ENCODE measurements at places on chromosomes 4 and X.

DNA sequence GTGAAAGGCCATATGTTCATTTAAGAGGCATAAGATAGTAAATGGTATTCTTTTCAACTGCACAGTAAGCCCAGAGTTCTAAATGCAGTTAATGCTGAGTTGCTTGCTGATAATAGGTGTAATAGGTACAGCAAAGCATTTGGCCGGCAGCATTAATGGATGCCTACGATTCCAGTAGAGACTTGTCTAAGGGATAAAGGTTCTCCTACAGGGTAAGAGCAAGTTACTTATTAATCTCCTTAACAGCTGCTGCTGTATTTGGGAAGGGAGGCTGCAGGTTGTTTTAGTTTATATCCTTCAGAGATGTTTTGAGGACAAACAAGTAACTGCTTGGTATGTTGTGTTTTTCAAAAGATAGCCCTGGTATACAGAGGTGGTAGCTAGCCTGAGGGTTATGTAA is 16.8 kb downstream of the TSPAN7 start:
- DNase-seq, result no peak

- DNase-seq, result no peak
Measured at GRCh38 chrX:9942086-9942485, 25.1 kb upstream of the CLDN34 start.

- DNase-seq, result peak; percentile 17
Measured at GRCh38 chr4:44629280-44629866, 22.1 kb downstream of the YIPF7 start.

GRCh38 chr4:8221476-8221875 is 22.4 kb downstream of the SH3TC1 start:
- no peak for DNase-seq

GRCh38 chrX:9707306-9708033 is 58.2 kb downstream of the GPR143 start:
- no peak for DNase-seq

- no peak for DNase-seq
Measured at GRCh38 chrX:43592597-43592996, 63.5 kb upstream of the MAOA start.

GRCh38 chr4:89299153-89299791 is 8.3 kb downstream of the GPRIN3 start:
- DNase-seq, result no peak

- no peak for DNase-seq
Measured at GRCh38 chrX:154096140-154097002, 1.1 kb downstream of the MECP2 start.

DNA sequence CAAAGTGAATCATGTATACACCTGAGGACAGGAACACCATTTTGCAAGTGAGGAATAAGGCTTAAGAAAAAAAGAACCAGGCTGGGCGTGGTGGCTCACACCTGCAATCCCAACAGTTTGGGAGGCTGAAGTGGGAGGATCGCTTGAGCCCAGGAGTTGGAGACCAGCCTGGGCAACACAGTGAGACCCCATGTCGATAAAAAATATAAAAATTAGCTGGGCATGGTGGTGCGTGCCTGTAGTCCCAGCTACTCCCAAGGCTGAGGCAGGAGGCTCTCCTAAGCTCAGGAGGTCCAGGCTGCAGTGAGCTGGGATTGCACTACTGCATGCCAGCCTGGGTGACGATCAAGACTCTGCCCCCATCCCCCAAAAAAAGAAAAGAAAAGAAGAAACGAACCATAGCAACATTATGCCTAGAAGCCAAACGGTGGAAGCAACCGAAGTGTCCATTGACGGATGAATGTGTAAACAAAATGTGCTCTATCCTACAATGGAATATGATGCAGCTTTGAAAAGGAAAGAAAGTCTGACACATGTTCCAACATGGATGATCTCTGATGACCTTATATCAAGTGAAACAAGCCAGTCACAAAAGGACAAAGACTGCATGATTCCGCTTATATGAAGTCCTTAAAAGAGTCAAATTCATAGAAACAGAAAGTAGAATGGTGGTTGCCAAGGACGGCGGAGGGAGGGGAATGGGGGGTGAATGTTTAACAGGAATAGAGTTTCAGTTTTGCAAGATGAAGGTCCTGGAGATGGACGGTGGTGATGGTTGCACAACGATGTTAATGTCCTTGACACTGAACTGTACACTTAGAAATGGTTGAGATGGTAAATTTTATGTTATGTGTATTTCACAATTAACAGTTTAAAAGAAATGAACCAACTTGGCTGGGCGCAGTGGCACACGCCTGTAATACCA is 8.6 kb upstream of the KIAA0232 start:
- DNase-seq, result no peak

DNA sequence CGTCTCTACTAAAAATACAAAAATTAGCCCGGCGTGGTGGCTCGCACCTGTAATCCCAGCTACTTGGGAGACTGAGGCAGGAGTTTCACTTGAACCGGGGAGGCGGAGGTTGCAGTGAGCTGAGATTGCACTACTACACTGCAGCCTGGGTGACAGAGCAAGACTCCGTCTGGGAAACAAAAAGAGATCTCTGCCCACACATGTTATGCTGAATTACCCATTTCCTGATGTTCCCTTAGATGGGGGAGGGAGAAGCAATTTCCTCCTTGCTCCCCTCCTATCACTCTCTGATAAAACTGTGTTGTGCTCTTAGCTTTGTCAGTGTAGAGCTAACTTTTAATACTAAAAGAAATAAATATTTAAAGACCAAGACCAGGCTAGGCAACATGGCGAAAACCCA is 102.5 kb downstream of the LARP7 start:
- DNase-seq, result no peak

DNA sequence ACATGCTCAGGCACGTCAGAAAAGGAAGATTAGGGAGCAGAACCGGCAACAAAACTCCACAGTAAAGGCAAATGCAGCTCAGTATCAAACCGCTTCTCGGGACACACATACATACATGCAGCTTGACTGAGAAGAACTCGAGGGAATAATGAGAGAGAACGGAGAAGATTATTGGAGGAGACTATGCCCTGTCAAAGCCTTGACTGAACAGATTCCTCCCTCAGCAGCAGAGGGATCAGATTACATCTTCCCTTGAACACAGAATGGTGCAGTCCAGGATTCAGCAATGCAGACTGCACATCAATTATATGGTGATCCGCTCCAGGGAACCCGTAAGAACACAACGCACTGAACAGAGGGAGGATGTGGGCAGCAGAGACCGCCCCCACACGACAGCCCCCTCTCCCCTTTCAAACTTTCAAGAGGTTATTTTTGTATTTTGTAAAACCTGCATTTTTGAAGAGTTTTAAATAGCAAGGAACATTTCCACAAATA is 183.2 kb downstream of the FBXW7 start:
- DNase-seq, result peak; percentile 93

GRCh38 chr4:171221181-171221580 is 592.0 kb upstream of the GALNTL6 start:
- DNase-seq, result no peak

- peak; percentile 81 for DNase-seq
Measured at GRCh38 chr4:141220691-141221659, at the start of gene ZNF330. Gene ZNF330 (plus strand): TSS chr4:141220895. CDS start chr4:141222372, 1,477 bp downstream.

DNA sequence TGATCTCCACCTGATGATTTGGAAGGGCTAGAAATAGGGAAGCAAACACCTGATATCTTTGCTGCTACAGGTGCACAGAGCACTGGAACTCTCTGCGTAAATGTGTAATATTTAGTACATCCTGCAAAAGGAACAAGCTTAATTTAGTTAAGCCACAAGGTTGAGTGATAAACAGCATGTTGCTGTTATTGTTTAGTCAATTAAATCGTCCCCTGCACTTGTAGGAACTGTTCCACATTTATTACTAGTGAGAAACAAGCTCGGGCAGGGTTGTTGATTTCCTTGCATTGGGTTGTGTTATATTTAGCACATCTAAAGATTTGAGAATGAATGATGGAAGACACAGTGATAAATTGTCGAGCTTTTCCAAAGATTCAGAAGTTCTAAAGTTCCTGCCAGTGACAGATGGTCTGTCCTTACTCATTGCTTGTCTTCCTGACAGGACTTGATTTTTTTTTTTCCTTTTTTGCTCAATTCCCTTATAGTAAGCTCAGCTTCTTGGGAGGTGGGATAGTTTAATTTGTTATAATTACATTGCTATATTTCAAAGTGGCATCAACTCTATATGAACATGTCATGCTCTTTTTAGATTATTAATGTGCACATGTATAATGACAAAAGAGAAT is 627.0 kb upstream of the ATOH1 start:
- DNase-seq, result no peak

- DNase-seq, result no peak
Measured at GRCh38 chr4:132827522-132827921, 321.6 kb upstream of the PCDH10 start.

DNA sequence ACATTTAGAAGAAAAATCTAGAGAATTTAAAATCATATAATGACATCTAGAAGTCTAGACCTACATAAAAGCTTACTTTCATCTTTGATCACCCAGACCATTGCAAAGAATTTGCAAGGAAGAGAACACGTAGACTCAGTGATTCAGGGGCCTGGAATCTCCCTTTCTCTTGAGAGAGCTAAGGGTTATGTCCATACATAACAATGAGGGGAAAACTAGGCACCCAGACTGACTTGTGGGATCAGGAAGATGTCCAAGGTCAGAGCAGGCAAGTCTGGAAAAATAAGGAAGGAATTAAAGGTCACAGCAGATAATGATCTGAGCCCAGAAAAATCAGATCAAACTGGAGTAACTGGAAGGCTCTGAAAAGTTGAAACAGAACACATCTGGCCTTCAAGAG is 198.4 kb upstream of the SFRP2 start:
- peak; percentile 40 for DNase-seq

DNA sequence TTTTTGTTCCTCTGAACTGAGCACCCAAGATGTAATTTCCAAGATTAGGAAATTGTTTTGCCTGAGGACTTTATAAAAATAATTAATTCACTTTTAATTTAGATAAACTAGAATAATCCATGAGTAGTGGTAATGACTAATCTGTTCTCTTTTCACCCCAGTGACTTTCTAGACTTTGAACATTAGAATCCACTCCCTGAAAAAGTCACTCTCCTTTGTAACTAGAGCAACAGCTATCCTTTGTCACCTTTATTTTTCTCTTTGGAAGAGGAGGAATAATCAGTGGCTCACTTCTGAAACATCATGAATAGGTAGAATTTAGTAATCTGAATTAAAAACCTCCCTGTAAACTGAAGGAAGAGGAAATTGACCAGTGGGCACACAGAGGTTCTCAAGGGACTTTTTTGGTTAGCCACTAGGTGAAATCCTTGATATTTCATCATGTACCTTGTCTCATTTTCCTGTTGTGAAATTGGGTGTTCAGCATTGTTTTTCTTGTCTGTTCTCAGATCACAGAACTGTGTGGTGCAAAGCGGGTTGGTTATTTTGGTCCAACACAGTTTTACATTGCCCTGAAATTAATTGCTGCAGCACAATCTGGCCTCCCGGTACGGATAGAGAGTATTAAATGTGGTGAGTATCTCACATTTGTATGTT is 59.4 kb downstream of the REPS2 start:
- peak; percentile 2 for DNase-seq

- DNase-seq, result no peak
Measured at GRCh38 chr4:16588651-16589050, 309.8 kb downstream of the LDB2 start.

DNA sequence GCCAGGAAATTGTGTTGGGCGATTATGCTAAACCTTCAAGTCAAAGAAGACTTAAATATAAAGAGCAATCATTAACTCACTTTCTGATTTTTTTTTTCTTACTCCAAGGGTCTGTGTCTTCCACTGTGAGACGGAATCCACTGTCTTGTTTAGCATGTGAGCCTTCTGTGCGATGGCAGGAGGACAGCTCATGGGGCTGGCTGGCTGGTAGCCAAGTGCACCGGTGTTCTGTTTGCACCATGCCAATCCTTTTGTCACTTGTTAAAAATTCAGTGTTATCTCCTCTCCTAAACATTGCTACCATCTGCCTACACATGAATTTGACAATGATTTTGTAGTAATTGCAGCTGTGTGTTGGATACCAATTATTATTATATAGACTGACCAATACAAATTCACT is 1056.3 kb upstream of the IGFBP7 start:
- no peak for DNase-seq

GRCh38 chr4:41358647-41359421 is 102.1 kb downstream of the UCHL1 start:
- no peak for DNase-seq

DNA sequence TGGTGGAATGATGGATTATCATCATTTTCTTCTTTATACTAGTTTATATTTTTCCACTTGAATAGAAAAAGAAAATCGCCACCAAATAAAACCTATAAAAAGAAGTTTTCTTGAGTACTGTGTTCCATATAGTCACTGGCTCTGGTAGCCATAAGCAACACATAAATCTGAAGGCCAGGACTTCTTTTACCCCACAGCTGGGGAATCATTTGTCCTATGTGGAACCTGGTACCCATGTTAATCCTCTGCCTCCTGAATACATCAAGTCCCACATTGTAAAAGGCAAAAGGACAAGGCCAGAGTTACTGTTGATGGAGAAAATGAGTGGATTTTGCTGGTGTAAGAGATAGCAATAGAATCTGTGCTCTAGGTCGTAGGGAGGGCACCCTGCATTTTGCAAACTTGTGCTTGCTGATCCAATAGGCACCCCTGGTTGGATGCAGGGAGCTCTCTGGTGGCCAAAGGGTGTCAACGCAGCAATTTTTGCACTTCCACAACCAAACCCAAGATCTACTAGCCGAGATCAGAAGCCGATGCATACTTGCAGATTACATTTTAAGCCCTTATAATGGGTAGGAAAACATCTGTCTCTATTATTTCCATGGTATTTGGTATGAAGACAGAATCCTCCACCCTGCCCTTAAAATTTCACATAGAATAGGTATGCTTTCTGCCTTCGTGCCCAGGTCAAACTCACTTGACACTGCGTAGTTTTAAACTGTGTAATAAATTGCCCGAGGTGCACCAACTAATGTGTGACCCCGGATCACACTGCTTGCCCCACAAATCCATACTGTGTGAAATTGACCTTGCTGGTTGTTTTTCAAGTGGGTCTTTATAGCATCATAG is 146.2 kb upstream of the SCML1 start:
- peak; percentile 89 for DNase-seq
